Caki2 (cell line): ENCODE measurements at places on chromosomes 3 and 15. TPM values are rescaled to one million over a fixed set of nuclear protein-coding genes. Genes with fewer than 3 reads are reported as not detected.

DNA sequence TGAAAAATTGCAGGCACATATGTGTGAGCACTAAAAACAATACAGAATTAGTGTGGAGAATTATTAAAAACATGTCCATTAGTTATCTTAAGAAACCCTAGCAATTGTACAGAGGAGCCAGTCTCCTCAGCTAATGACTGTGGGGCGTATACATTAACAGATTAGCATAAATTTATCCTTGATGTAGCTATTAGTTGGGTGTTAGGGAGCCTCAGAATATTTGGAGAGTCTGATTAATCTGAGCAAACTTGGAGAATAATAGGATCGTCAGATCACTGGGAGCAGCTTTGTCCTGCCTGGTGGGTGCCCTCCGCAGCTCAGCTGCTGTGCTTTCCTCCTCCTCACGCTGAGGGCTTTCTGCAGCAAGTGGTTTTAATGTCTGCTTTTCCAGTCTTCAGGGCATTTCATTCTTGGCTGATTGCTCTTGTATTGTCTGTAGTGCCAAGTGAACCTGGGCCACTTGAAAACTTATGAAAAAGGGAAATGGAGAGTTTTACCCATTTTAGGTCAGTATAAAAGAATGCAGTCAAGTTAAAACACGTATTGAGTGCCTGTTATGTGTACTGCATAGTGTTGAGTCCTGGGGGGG, 417.4 kb upstream of the SEMA6D start:
- no peak for DNase-seq

- no peak for DNase-seq
Observed at GRCh38 chr3:90056281-90057032, 949.0 kb downstream of the EPHA3 start.

- no peak for DNase-seq
Observed at GRCh38 chr3:16802389-16802788, 82.4 kb upstream of the PLCL2 start.

GRCh38 chr3:106850437-106850836, 526.8 kb upstream of the CCDC54 start:
- DNase-seq = no peak

DNA sequence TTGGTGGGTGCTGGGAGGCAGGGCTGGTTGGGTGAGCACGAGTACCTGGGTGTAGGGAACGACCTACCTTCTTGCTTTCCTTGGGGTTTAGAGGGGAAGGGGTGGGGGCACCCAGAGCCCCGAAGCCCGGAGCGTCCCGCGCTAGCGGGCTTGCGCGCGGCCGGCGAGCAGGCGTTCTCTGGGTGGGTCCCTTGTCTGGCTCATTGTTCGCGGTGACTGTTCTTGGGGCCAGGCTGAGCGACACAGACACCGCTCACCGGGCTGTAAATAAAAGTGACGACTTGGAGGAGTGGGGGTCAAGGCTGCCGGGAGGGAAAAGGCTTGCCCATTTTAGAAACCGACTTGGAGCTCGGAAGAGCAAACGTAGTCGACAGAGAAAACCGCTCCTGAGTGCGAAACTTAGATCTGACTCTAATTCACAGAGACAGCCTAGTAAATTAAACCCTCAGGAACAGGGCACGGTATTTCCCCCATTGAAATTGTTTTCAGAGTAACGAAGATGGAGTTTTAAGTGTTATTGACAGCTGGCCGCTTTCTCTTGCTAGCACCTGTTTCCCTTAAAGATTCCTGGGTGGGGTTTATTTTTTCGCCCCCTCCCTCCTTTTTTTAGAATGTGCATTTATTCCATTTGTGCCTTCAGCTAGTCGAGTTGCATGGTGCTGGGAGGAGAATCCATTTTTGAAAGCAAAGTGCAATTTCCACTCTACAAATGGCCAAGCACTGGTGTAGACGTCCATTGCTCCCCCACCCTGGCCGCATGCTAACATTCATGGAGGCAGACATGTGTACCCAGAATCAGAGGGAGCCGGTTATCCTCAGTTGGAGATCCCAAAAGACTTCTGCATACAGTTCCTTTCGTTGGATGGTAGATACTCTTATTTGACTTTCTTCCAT, 532.1 kb upstream of the SEMA6D start:
- DNase-seq = no peak

DNA sequence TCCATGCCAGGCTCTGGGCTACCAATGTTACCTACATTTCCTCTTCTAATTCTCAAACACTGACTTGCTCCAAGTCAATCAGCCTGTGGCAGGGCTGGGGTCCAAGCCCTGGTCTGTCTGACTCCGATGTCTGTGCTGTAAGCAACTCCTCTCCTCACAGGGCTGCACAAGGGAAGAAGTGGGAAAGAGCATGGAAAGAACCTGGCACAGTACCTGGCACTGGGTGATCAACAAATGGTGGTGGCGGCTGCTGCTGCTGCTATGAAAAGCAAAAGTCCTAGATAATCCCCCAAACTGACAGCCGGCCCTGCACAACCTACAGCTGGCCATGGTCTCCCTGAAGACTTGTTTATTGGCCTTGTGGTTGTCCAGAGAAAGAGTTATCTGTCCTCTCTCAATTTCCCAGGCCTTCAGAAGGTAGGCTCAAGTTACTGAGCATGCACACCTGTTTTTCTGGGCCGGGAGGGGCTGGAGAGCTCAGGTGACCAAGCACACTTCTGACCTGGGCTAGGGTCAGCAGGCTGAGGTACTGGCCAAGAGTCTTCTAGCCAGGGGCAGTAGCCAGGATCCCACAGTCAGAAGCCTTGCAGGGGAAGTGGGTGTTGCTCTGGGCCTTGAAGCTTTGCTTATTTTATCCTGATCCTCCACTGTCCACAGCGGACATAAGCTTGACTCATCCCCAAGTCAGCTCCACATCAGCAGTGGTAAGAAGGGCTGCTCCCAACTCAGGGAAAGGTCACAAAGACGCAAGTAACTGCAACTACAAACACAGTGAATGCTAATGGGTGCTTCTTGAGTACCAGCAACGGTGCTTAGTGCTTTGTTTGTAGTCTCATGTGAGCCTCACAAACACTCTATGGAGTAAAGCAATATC, 35.3 kb upstream of the KY start:
- no peak for DNase-seq

OR5K2 gene
- not detected in 2 replicates for total RNA-seq

- DNase-seq = no peak
Observed at GRCh38 chr3:170565495-170565894, 20.4 kb downstream of the SLC7A14 start.

- DNase-seq = no peak
Observed at GRCh38 chr3:183837390-183837789, 12.0 kb upstream of the MAP6D1 start.

TMEM40 gene
- not detected in 2 replicates for total RNA-seq

- DNase-seq = no peak
Observed at GRCh38 chr15:41429003-41429890, 12.4 kb downstream of the RTF1 start.

LOXL1 gene
- 22.7 and 27.1 TPM in 2 replicates for total RNA-seq

DNA sequence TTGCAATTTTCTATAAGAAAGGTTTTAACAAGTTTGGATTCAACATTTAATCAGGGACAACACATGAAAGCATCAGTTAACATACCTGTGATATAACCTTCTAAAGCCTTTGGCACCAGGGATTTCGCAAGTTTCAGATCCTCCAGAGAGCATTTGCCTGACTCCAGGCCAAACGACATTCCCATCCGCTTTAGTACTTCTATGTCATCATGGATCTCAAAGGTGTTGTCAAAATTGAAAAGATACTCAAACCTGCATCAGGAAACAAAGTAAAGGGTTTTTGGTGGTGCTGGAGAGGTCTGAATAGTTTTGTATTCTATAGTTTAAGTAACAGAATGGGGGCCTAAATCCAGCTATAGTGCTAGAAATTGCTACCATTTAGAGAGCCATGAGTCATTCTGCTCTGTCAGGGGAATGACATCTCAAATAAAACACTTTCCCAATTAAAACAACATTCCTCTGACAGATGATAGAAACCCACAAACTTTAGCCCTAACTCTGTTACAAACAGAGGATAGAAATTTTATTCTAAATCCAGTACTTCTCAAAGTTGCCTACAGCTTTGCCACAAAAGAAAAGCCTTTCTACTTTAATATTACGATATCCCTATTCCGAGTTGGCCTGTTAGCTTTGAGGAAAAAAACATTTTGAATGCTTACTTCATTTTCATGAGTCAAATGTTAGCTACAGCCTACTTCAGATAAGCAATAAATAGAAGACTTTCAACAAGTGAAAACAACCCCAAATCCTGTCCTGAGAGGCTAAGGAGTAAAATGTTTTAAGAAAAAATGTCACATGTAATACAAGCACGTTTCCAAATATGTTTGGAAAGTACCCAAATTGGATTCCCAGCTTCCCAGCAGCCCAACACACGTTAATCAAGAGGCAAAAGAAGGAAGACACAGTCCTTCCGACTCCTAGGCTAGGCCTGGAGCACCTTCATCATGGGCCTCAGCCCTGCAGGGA, 83.4 kb downstream of the ATP1B3 start:
- DNase-seq = no peak

DNA sequence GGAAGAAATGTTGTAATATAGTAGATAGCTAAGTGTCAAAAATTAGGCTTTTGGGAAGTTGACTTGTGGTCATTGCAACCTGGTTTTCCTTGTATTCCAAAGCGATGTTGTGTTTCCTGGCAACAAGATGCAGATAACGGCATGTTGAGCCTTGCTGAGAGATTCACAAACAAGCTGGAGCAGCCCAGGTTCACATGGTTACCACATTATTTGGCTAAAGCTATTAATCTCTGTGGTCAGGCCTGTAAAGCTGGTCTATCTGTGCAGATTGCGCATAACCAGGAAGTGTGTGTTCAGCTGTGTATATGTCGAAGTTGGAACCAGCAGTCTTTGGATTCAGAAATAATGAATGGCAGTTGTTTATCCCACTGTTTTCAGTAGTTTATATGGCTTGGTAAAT, 6.6 kb downstream of the TIPARP start:
- DNase-seq = peak; percentile 57

GP9 gene
- not detected in 2 replicates for total RNA-seq

DNA sequence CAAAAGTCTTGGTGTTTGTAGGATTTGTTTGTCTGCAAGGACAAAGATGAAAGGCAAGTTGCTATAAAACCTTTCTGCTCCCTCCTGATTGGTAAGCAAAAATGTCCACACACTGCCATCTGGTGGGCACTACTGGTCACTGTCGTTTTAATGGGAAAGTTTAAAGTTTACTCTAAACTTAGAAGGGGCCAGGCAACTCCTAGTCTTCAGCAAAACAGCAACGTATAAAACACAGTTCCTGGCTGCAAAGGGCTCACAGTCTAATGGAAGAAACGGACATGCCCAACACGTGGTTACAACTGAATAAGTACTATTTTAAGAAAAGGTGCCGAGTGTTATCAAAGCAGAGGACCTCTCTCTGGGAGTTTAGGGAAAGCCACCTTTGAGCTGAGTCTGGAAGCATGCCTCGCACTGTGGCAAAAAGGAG, 23.7 kb upstream of the TPRG1 start:
- DNase-seq = peak; percentile 65

GRCh38 chr15:88917760-88918159, 4.6 kb upstream of the MFGE8 start:
- no peak for DNase-seq

DNA sequence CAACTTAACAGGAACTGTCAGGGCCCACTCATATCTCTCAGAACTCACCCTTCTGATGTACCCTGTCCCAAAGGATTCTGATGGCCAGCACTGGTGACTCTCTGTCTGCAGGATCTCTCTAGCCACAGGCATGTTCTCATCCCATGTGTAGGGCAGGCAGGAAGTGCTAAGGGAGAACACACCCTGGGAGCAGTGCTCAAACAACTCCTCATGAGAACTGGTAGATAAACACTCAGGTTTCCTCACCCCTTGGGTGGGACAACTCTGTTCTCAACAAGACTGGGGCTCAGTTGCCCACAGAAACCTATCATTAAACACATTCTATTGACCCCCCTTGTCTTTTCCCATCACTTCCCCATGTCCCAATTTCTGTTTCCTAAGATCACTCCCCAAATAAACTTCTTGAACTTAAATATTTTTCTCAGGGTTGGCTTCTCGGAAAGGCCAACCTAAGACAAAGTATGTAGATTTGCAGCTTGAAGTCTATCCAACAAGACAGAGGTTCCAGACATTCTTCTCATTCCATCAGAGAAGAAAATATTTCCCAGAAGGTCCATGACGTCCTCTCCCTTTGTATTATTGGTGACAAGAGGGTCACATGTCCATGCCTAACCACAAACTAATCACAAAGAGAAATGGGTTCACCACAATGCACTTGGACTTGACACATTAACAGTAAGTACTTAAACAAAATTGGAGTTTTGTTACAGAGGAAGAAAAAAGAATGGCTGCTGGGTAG, 276.6 kb upstream of the GADL1 start:
- DNase-seq = peak; percentile 60
